Activated CD4-positive, alpha-beta T cell treated with anti-CD3 and anti-CD28 coated beads, Interleukin-10, Interleukin-2, amounts not matched to agents 100 ng/mL and 50 ng/mL, durations not matched to agents 16 hours and 8 hours (primary cell): ENCODE measurements at places on chromosomes 5 and 9.

DNA sequence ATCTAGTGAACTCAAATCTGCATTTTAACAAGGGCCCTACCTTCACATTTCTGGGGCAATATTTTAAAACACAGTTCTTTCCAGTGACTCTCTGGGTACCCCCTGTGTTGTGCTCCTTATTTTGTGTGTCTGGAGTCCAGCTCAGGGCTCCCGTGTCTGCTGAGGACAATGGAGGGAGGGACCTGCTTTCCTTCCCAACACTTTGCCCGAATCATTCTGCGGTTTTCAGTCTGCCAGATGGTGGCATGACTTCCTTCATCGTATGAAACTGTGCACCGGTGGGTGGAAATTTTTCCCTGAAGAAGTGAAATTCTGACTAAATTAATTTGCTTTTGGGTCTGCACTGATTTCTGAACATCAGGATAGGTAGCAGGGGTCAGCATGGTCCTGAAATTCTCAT is 153.6 kb upstream of the CD180 start:
- DNase-seq = no peak

- DNase-seq = no peak
These were observed 30.3 kb downstream of the TPPP start for GRCh38 chr5:662751-663435.

GRCh38 chr5:174155706-174156105 is 110.2 kb downstream of the NSG2 start:
- DNase-seq = no peak

- DNase-seq = no peak
These were observed 569.1 kb upstream of the MEF2C start for GRCh38 chr5:89452081-89452480.

- peak; percentile 56 for DNase-seq
These were observed 494.6 kb downstream of the GADD45G start for GRCh38 chr9:90099262-90099963.
